Dermis blood vessel endothelial cell (primary cell): ENCODE measurements at places on chromosomes 1 and 21. TPM values are rescaled to one million over a fixed set of nuclear protein-coding genes. Genes with fewer than 3 reads are reported as not detected.

The SUCO gene
- 30.8 and 32.7 TPM in 2 replicates for total RNA-seq

The TMPRSS15 gene
- total RNA-seq, result not detected in 2 replicates

The ADCY10 gene
- total RNA-seq, result under 0.01 TPM in 1 of 2 replicates, not detected in the other

The DYNLT4 gene
- 0.14 TPM in 1 of 2 replicates, not detected in the other for total RNA-seq

The APP gene
- 1,370 and 1,419 TPM in 2 replicates for total RNA-seq

The ZC3H11A gene
- total RNA-seq, result 122 and 144 TPM in 2 replicates

The HES3 gene
- total RNA-seq, result not detected in 2 replicates

The LMX1A gene
- not detected in 2 replicates for total RNA-seq

The ACTN2 gene
- total RNA-seq, result 0.09 TPM in 1 of 2 replicates, not detected in the other

The S100A8 gene
- not detected in 2 replicates for total RNA-seq

The SPATA45 gene
- total RNA-seq, result not detected in 2 replicates

The GSTM5 gene
- under 0.01 TPM in 1 of 2 replicates, not detected in the other for total RNA-seq

The SAMSN1 gene
- total RNA-seq, result 0.05 TPM in 1 of 2 replicates, not detected in the other

The CD160 gene
- not detected in 2 replicates for total RNA-seq
